ENCODE measurements at places on chromosomes 7 and 10.

GRCh38 chr10:60607372-60607771, 170.9 kb upstream of the CDK1 start:
- DNase-seq: no peak

- no peak for DNase-seq
Observed at GRCh38 chr10:13296476-13296875, 3.4 kb downstream of the PHYH start.

- no peak for DNase-seq
Observed at GRCh38 chr7:18778594-18778993, 283.0 kb downstream of the HDAC9 start.

- DNase-seq: no peak
Observed at GRCh38 chr7:138542183-138542582, 82.1 kb downstream of the TRIM24 start.

DNA sequence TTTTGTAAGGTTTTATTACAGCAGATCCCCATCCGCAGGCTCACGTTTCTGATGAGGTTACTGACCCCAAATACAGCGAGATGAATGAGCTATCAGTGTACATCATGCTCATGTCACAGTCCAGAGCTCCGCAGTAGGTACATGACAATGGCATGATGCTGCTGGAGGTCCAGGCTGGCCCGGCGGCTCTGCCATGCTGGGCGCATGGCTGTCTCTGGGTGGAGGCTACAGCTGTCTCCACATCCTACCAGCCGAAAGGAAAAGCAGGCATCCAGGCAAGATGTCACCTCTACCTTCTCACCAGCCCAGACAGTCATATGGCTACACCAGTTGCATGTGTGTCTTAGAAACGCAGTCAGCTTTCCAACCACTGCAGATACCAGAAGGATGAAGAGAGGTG, 90.9 kb upstream of the RNF32 start:
- DNase-seq: no peak

DNA sequence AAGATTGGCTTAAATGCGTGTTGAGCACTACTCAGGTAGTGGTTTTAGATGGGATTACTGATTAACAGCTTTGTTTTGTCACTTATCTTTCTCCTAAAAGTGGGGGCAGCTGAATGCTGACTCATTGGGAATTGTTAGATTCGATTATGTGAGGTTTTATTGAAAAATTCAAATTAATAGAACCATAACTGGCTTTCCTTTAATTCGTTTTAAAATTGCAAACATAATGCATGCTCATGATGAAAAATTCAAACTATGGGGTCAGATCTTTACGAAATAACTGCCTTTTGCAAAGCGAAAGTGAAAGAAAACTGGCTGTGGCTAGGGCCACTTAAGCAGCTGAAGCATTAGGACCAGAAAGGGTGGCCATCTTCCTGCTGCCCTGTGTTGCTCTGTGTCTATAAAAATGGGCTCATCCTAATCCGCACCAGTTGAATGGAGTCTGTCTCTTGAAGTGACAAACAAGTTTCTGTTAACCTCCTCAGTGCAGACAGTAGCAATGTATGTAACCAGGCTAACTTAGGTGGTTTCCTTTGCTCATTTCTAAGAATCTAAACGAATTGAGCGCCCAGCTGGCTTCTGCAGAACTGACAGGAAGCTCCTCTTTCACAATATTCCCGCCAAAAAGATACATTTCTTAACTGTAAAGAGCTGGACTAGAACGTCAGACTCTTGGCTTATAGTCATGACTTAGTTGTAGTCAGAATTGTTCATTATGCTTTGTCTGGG, 27.8 kb downstream of the DENND10 start:
- DNase-seq: no peak

DNA sequence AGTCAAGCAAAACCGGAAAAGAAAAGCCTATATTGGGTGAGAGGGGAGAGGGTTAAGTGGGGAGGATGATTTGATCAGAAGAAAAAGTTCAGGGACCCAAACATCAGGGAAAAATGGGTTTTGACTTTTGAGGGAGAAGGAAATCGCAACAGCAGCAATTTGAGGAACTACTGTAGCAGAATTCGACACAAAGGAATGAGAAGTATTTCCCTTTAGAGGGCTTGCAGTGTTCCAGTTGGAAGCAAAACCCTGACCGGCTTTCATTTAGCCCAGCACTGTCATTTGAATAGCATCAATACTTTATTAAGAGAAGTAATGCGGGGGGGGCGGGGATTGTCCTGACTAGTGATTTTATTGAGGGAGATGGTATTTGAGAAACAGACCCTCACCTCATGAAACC, 37.2 kb upstream of the GATA3 start:
- no peak for DNase-seq

DNA sequence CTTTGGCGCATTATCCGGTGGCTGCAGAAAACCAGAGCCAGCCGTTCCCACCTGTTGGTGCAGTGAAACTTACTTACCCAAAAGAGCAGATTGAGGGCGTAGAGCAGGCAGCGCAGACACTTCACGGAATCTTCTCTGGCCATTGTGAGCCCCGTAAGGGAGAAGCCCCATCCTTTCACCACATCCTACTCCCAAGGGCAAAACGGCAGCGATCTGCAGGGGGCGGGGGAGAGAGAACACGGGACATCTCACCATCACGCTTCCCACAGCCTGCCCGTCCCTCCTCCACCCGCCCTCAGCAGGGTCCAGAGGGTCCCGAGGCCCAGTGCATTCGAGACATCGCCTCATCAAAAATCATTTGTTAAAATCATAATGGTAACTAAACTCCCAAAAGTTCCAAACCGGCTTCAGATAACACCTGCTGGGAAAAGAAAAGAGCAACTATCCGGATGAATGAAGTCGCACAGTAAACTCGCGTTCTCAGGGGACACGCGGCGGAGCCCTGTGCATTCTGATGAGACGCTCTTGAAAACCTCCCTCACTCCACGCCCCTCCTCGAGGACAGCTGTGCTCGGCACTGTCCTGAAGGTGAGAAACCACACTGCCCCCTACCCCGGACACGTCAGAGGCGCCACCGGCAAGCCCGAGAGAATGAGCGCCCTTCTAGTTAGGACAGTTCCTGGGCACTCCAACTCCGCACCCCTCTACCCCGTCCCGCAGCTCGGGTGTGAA, 1.2 kb downstream of the TSPAN12 start:
- no peak for DNase-seq

GRCh38 chr7:30429156-30429530, 49.4 kb downstream of the NOD1 start:
- DNase-seq: no peak

DNA sequence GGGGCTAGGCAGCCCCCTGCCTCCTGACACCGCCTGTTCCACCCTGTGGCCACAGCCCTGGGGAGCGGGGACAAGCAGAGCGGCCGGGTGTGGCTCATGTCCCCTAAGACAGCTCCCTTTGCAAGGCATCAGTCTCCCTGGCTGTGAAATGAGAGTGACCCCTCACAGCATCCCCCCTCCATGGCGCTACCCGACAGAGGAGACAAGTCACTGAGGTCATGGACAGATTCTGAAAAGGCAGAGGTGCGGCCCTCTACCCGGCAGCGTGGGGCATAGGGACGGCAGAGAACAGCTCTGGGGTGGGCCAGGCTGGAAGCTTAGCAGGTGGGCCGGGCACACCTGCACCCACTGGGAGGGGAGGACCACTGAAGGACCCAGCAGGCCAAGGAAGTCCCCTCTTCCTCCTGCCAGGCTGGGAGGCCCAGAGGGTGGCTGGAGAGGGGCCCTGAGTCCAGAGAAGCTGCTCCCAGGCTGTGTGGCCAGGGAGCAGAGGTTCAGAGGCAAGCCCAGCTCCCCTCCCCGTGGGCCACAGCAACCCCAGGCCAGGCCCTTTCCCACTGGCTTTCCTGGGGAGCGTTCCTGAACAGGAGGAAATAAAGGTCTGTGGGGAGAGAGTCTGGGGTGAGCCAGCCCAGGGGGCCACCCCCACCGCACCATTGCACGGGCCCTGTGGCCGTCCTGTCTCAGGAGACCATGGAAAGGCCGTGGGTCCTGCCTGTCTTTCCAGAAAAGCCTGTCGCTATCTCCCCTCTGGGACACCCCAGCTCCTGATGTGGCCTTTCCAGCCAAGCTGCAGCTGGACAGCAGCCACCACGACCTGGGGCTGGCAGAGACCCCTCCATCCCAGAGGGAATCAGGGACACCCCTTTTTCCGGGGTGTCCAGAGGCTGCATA, 1.7 kb downstream of the ADAP1 start:
- no peak for DNase-seq

DNA sequence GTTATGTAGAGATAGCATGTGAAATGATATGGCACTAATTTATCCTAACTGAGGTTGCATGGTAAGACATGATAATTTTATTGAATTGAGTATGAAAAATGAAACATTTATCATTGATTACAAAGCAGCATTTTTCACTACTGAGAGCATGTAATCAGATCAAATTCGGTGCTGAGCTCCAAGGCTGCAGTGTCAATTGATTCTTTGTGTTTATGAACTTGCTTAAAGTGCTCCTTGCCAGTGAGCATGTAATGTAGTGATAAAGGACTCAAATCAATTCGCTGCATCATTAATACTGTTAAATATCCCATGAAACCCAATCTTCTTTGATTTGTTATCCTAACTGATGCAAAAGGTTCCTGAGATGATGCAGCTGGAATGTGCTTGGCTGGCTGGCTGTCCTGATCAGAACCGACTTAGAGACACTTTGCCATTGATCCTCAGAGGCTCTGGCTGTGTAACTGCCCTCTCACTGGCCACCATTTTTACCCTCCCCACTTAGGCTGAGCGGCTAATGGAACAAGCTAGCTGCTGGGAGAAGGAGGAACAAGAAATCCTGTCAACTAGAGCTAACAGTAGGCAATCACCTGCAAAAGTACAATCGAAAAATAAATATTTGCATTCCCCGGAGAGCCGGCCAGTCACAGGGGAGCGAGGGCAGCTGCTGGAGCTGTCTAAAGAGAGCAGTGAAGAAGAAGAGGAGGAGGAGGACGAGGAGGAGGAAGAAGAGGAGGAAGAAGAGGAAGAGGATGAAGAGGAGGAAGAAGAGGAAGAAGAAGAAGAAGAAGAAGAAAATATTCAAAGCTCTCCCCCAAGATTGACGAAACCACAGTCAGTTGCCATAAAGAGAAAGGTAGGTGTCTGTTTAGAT, 89.8 kb upstream of the SAMD8 start:
- no peak for DNase-seq

- DNase-seq: no peak
Observed at GRCh38 chr10:54749623-54750022, 51.4 kb downstream of the PCDH15 start.

GRCh38 chr7:152512706-152513105, 76.9 kb upstream of the KMT2C start:
- no peak for DNase-seq

GRCh38 chr7:16697507-16698199, 51.7 kb downstream of the BZW2 start:
- no peak for DNase-seq

DNA sequence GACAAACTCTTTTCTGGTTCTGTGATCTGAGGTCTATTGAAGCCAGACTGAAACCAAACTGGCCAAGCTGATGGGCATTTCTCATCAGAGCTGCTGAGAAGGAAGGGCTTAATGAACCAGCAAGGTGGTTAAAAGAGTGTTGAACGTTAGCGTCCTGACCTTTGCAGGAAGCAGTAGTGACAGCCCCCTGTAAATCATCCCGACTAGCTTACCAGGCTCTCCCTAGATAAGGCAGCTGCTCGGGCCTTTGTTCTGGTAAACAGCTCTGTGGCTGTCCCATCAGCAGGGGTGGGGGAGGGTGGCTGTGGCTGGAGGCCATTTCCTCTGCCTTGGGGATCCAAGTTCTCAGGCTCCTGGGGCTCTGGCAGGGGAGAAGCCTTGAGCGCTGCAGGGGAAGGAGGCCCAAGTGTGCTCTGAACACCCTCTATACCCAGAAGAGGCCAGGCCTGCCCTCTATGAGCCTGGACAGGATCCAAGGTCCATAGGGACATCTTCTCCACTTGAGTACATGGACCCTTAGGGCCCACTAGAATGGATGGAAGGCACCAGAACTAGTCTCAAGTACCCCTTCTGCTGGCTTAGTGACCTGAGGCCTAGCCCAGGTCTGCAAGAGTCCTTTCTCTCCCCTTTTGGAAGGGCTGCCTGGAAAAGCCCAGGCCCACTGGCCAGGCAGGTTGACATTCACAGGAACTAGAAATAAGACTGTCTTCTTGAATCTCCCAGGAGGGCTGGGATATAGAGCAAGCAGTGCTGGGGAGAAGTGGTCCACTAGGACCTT, 134.6 kb downstream of the ARHGAP22 start:
- no peak for DNase-seq

DNA sequence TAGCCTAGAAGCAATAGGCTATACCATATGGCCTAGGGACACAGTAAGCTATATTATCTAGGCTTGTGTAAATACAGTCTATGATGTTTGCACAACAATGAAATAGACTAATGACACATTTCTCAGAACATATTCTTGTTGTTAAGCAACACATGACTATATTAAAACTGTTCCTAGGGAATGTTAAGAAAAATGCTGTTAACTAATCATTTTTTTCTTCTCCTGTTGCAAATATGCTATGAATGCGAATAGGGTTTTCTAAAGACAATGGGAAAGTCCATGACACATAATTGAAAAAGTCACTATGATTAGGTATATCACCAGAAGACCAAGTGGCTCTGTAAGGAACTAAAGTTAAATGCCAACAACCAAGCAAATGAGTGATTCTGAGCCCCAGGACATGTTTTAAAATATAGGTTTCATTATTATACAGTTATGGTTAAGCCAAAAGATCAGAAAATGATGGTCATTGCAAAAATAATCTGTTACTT, 454.0 kb upstream of the SORCS1 start:
- no peak for DNase-seq

GRCh38 chr10:63708421-63708820, 187.2 kb downstream of the REEP3 start:
- DNase-seq: no peak

GRCh38 chr10:59243611-59244195, 67.3 kb downstream of the PHYHIPL start:
- DNase-seq: no peak

DNA sequence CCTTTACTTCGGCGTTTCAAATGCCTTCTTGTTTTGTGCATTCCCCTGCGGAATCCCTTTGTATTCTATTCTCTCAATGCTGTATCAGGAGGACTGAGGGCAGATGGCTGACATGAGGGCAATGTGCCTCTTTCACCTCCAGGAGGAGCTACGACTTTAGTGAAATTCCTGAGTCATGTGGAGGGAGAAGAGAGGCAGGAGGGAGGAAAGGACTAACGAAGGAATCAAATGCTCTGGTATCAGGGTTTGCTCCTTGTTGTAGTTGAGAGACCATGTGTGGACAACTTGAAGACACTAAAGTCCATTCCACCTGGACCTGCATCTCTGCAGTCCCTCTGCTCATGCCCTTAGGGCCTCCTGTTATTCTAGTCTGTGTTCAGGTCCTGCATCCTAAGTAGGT, 40.2 kb upstream of the PRSS58 start:
- no peak for DNase-seq

GRCh38 chr10:129725482-129725881, 238.6 kb downstream of the EBF3 start:
- no peak for DNase-seq

Data from activated T-helper 1 cell treated with anti-CD3 and anti-CD28 coated beads, Interleukin-2, amount 50 U/mL, for 16 hours (primary cell).